ENCODE measurements at places on chromosomes 4 and X. TPM values are rescaled to one million over a fixed set of nuclear protein-coding genes. Genes with fewer than 3 reads are reported as not detected.

Gene CXXC4
- 2.1 TPM for total RNA-seq

GRCh38 chr4:158850800-158851644 lies 82.2 kb downstream of the FNIP2 start:
- DNase-seq: peak; percentile 37

Gene NMU
- total RNA-seq: 0.84 TPM

DNA sequence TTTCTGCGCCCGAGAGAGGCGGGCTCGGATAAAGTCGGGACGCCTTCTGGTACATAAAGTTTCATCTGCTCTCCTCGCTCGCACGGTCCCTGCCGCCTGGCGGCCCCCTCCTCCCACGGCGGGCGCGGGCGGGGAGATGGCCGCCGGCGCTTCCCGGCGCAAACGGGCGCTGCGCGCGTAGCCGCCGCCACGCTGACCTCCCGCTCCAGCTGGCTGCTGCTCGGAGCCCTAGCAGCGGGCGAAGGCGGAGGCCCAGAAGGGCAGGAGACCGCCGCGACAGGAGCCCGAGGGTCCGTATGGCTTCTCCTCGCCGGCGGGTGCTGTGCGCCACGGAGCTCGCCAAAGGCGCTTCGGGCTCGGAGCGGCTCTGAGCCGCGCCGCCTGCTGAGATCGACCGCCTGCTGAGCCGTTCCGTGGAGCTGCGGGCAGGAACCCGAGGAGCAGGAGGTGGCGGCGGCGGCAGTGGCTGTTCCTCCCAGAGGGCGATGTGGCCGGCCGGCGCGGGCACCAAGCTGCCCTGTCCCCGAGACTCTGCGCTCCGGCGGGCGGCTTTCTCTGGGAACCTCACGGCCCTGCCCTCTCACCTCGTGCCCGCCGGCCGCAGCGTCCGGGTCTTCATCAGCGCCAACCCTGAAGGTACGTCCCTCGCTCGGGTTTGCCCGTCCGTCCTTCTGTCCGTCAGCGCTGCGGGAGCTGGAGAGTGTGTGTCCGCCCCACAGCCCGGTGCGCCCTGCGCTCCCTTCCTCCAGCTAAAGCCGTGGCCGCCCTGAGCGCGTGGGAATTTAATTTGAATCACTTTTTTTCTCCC lies at the start of gene NWD2:
TSS of gene NWD2 (plus strand) at position 161 of the 808 bp plus-strand sequence. CDS start at position 486, 325 bp downstream.
- no peak for DNase-seq

DNA sequence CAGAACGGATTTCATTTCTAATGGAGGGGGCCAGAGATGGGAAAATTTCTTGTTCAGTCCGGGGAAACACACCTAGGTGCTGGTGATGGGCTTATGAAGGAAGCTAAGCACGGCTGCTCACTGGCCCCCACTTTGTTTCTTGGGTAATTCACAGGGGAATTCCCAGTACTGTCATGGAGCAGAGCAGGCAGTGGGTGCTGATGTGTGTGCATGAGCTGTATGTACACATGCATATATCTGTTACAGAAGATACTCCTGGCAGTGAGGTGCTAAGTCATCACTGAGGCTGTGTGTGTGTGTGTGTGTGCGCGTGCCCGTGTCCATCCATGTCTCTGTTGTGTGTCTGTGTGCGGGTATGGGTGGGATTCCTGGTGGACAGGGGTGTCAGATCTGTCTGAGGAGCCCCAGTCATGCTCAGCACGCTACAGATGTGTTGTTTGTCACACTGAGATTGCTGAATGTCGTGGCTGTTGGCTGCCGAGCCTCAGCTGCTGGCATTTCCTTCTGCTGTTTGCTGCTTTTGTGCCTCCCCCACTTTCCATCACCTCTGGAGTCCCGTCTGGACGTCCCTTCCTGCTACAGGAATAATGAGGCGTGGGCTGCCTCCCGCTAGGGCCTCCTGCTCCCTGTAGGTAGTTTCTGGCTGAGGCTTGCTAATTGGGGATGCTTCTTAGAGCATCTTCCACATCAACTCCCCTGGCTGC lies 53.3 kb downstream of the JADE1 start:
- DNase-seq: peak; percentile 4

DNA sequence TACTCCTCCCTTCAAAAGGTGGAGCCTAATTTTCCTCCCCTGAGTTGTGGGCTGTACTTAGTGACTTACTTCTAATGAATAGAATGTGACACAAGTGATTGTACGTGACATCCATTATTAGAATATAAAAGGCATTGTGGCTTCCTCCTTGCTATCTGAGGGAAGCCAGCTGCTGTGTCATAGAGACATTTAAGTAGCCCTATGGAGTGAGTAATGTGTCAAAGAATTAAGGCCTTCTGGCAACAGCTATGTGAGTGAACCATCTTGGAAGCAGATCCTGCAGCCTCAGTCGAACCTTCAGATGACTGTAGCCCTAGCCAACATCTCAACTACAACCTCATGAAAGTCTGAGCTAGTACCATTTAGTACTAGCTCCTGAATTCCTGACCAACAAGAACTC lies 76.1 kb downstream of the BCOR start:
- no peak for DNase-seq

GRCh38 chrX:57915680-57916079 lies 5.4 kb upstream of the ZXDA start:
- no peak for DNase-seq

- no peak for DNase-seq
Observed at GRCh38 chr4:143140696-143141095, 44.0 kb upstream of the USP38 start.

DNA sequence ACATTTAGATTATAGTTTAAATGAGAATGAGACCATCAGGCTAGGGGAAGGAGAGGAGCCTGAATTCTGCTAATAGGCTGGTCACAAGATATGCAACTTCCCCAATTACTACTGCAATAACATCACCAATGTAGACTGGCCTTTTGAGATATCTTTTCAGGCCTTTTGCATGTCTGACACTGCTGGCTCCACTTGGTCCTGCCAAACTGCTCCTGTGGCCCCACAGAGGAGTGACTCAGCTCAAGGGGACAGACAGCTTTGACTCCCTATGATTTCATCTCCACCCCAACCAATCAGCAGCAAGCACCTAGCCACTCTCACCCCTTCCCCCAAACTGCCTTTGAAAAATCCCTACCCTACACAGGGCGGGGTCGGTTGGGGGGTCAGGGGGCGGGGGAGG lies 22.8 kb downstream of the GPRIN3 start:
- no peak for DNase-seq

GRCh38 chr4:100836929-100837328 lies 319.1 kb upstream of the EMCN start:
- DNase-seq: no peak

DNA sequence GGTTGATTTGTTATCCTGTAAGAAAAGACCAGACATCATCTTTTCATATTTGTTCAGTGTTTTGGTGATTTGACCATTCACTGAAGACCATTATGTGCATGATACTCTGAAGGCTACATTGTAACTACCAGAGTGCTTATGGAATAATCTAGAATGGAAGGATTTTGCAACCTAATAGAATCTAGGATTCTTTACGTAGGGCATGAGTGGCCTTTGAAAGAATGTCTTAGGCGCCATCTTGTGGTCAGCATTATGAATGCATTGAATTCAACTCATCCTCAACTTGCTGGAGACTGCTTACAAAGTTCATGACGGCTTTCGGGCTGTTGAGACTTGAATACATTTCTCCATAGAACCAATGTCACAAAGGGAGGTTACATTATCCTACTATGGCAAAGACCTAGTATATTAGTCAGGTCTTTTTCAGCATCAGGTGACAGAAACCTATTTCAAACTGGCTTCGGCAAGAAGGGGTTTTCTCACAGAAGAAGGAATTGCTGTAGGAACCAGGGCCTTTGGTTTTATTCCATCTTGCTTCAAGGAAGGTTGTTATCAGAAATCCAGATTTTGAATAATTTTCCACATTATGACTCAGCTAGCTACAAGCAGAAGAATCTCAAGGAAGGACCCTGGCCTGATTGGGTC lies 104.1 kb downstream of the GPAT3 start:
- DNase-seq: peak; percentile 58

Gene NLGN4X
- total RNA-seq: 36.6 TPM

DNA sequence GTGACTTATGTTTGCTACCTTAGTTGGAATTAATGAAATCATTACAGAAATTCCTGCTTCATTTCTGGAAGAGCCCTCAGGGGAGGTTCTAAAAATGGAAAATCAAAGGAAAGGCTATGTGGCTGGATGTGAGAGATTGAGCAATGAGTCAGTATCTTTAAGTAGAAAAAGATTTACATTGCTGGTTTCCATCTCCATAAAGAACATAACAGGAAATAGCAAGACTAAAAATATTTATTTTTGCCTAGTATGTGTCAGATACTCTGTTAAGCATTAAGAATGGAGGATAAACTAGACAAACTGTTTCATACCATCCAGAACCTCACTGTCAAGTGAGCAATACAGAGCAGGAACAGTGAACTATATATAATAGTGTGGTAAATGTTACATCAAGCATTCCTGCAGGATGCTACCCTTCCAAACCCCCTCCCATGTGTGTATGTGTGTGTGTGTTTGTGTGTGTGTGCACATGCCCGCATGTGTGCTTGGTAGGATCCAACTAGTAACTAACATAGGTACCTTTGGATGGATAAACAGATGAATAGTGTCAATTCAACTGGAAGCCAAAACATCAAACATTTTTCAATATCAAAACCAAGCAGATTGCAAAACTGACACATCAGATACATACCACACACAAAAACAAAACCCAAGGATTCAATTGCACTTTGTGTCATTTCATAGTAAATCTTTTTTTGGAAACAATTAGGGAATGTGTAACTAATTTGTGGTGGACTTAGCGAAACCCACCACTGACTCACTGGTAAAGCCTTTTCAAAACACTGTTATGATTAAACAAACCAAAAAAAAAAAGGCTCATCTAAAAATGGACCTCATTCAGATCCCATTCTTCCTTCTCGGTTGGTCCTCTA lies 223.4 kb downstream of the SHROOM3 start:
- DNase-seq: peak; percentile 29

- DNase-seq: no peak
Observed at GRCh38 chrX:69607616-69608015, 8.3 kb upstream of the EDA start.

Data from Caki2 (cell line).